ENCODE measurements at places on chromosomes 6 and 20. TPM values are rescaled to one million over a fixed set of nuclear protein-coding genes. Genes with fewer than 3 reads are reported as not detected.

The GINS1 gene
- 1.4 TPM for total RNA-seq

The RBM24 gene
- total RNA-seq = not detected

The PDE7B gene
- total RNA-seq = 0.49 TPM

The HLA-DPA1 gene
- total RNA-seq = 35.9 TPM

The WFDC12 gene
- total RNA-seq = not detected

The MUCL3 gene
- not detected for total RNA-seq

The TPD52L1 gene
- not detected for total RNA-seq

The PTPRK gene
- total RNA-seq = 6.7 TPM

The F13A1 gene
- 1.3 TPM for total RNA-seq

The SLC35D3 gene
- total RNA-seq = not detected

The EEF1E1 gene
- 25.2 TPM for total RNA-seq

Measured in naive thymus-derived CD8-positive, alpha-beta T cell (primary cell).